Activated T-helper 9 cell treated with anti-CD3 and anti-CD28 coated beads, Interleukin-2, amount 50 U/mL, for 16 hours (primary cell): ENCODE measurements at places on chromosomes 7 and 10.

- no peak for DNase-seq
Observed at GRCh38 chr10:70775679-70776454, 9.3 kb downstream of the TBATA start.

GRCh38 chr7:134567368-134567767, 18.5 kb downstream of the AKR1B15 start:
- DNase-seq, result no peak

- DNase-seq, result no peak
Observed at GRCh38 chr7:50622821-50623220, 57.6 kb upstream of the DDC start.

- no peak for DNase-seq
Observed at GRCh38 chr10:58950618-58951017, 225.8 kb upstream of the PHYHIPL start.

- DNase-seq, result no peak
Observed at GRCh38 chr10:7537126-7537525, 126.3 kb upstream of the SFMBT2 start.

GRCh38 chr7:30445770-30446169, 32.8 kb downstream of the NOD1 start:
- peak; percentile 47 for DNase-seq
